ENCODE measurements at places on chromosomes 6 and 20.

DNA sequence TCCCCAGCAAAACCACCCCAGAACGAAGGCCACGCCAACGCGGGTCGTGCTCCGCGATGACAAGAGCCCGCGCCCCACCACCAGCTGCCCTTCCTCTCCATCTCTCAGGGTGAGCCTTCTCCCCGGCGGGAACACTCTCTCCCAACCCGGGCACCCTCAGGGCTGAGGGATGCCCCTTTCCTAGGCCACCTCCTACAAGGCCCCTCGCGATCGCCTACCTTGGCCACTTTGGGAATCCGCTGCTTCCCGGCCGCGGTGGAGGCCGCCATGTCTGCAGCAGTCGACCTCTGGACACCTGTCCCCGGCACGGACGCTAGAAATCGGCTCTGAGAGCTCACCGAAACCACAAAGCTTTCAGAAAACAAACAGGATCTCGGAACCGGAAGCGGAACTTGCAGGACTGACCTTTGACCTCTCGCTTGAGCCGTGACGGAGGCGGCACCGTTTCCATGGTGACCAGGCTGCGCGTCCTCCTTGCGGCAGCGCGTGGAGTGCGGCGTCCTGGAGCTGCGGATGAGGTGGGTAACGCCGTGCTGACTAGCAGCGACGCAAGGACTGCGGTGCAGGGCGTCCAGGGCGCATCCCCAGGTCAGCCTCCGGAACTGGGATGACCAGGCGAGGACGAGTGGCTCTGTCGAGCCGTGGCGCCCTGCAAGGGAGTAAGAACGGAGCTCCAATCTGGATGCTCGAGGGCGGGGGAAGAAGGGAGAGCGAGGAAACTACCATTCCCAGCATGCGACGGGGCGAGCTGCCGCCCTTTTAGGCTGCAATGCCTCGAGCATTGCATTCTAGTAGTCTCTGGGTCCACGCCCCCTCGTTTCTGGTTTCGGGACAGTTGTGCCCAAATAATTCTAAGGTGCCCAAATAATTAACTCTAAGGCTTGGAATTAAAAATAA, at the start of the genes CFAP61 and CRNKL1:
TSS of gene CFAP61 (plus strand) at position 459 of the 897 bp plus-strand sequence. CDS start 4,122 bp downstream, outside the sequence.
TSS of gene CRNKL1 (minus strand) at position 393 of the 897 bp plus-strand sequence. CDS start at position 269, 124 bp downstream.
- peak; percentile 96 for DNase-seq

DNA sequence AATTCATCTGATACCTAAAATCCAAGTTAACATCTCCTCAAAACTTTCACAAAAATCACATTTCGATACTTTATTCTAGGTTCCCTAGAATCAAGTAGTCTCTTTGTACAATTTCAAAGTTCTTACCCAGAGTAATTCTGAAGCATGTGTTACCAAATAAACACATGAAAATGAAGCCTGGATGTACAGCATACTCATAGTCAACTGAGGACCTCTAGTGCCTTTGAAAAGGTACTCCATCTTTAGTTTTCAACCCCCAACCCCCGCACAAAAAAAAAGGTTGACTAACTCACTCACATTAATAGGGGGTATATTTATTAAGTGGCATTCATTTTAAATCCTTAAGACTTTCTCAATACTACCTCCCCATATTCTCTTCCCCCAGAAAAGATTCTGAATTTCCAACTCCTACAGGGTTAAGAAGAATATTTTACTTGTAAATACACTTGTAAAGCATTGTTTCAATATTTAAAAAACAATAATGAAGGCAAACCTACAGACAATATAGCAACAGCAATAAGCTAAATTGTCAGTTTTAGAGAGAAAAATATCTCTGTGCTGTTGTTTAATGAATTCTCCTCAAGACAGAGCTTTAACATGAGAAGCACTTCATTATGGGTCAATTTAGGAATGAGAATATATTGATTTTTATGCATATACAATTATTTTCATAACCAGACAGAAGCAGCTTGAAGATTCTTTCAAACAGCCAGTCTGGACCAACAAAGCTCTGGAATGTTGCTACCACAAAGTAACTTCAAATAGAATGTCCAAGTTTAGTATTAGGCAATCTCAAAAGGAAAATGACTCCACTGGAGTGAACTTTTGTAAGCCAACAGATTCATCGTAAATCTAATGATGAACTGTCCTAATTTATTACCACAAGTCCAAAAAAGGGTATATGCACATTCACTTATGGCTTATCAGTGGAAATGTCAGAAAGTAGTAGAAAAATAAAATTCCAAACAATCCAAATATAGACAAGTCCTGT, 3.3 kb downstream of the PLN start:
- peak; percentile 61 for DNase-seq

- no peak for DNase-seq
Observed at GRCh38 chr6:114170958-114171387, 171.8 kb downstream of the HS3ST5 start.

GRCh38 chr6:87104667-87105066, 9.8 kb upstream of the CGA start:
- DNase-seq, result no peak

DNA sequence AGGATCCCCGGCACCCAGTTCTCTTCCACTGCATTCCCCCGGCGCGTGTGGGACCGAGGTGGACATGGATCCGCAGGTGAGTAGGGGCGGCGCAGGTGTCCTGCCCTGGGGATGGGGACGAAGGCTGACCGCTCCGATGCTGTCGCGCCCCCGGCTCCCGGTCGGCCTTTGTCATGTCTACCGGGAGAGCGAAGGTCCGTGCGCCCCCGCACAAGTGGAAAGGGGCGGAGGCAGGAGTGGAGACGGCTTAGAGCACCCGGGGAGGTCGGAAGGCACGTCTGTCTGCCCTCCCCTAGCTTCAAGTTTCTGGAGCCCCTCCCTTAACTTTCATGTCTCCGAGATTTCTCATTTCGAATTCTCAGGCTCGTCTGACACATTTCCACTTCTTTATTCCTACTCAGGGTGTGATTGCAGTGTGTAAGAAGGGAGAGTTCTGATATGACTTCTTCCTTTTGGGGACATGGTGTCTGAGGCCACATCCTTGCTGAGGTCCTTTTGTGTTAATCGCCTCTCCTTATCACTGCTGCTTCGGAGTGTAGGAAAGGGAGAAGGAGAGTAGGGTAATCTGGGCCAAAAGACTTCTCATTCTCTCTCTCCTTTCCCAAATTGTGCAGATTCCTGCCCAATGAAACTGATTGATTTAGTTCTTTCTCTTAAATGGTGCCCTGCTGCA, 435 bp downstream of the KIFC1 start:
- DNase-seq, result no peak

DNA sequence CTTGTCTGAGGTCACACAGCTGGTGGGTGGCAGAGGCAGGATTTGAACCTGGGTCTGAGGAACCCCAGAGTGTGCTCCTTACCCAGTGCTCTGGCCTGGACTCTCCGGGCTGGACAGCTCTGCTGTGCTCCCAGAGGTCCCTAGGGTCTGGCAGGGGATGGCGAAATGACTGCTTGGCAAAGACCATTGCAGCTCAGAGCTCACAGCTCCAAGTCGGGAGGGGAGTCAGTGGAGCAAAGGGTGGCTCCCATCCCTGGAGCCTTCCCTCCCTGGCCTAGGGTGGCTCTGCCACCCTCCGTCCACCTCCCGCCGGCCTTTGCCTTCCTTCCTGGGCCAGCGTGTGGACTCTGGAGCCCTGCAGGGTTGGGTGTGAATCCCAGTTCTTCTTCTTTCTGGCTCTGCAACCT, 17.5 kb downstream of the CEBPB start:
- no peak for DNase-seq

- no peak for DNase-seq
Observed at GRCh38 chr6:108846628-108847027, 1.6 kb upstream of the ARMC2 start.

DNA sequence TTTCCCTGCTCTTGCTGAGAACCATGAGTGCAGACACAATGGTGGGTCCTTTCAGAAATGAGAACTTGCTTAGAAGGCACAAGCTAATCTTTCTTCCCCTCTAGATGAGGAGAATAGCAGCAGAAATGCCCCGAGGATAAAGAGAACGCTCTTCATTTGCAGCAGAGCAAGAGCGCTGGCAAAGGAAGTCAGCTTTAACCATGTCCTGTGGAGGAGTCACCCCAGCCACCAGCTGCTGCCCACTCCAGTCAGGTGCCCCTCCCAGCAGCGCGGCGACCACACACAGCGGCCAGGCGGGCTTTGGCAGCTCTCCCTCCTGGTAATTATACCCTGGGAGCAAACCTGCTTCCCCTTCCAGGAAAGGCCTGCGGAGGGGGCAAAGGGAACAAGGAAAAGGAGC, 42.4 kb upstream of the EMILIN3 start:
- no peak for DNase-seq

DNA sequence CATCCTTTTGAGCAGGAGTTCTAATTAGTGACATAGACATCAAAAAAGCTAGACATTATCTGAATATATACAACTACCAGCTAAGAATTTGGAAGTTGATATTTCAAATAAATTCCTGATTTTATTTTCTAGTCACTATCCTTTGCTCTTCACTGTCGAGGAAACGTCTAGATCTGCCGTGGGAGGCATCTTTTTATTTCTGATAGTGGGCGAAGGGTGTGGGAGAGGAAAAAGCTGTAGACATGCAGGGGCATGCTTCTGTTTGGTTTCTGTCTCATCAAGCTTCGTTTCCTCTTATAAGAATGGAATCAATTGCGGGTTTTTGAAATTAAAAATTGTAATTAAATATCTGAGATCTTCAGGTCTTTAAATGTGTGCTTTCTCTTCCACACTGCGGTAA, 16.2 kb upstream of the C6orf118 start:
- DNase-seq, result no peak

All from fibroblast of gingiva (primary cell).